ENCODE measurements at places on chromosomes 7 and 10.

DNA sequence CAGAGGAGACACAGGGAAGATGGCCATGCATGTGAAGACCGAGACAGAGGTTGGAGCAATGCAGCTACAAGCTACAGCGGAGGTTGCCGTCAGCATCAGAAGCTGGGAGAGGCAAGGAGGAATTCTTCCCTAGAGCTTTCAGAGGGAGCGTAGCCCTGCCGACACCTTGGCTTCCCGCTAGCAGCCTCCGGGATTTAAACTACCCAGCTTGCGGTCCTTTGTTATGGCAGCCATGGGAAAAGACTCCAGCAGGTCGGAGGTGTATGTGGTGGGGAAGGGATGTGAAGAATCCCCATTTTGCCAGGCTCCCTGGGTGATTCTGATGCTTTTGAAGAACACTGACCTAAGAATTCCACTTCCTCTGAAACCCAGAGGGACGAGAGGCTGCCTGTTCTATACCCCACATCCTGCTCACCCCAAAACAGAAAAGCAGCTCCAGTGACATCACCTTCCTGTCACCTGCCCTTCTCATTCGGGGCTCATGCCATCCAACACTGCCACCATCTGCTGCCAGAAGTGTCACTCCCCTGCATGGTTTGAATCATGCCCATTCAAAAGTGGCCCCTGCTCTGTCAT lies 3.3 kb upstream of the SEPHS1 start:
- DNase-seq: no peak

GRCh38 chr7:101586078-101586905 lies 42.8 kb downstream of the MYL10 start:
- no peak for DNase-seq

- no peak for DNase-seq
Measured at GRCh38 chr7:117219485-117219884, 103.4 kb downstream of the WNT2 start.

GRCh38 chr7:84258628-84259027 lies 64.0 kb upstream of the SEMA3A start:
- no peak for DNase-seq

DNA sequence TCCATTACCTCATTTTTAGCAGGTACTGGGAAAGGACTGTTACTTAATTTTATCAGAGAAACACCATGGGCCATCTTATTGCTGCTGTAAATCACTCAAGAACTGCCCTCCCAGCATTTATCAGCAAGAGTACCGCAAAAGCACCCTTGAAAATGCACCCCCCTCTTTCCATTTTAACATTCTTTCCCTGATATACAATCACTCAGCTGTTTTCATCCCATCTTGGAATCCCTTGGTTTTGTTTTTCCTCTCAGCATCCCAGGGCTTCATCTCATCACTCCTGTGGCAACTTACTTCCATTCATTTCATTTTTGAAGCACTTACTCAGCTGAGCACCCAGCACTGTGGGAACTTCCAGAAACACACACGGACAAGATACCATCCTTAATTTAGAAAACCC lies 36.5 kb downstream of the RAPGEF5 start:
- DNase-seq: no peak

DNA sequence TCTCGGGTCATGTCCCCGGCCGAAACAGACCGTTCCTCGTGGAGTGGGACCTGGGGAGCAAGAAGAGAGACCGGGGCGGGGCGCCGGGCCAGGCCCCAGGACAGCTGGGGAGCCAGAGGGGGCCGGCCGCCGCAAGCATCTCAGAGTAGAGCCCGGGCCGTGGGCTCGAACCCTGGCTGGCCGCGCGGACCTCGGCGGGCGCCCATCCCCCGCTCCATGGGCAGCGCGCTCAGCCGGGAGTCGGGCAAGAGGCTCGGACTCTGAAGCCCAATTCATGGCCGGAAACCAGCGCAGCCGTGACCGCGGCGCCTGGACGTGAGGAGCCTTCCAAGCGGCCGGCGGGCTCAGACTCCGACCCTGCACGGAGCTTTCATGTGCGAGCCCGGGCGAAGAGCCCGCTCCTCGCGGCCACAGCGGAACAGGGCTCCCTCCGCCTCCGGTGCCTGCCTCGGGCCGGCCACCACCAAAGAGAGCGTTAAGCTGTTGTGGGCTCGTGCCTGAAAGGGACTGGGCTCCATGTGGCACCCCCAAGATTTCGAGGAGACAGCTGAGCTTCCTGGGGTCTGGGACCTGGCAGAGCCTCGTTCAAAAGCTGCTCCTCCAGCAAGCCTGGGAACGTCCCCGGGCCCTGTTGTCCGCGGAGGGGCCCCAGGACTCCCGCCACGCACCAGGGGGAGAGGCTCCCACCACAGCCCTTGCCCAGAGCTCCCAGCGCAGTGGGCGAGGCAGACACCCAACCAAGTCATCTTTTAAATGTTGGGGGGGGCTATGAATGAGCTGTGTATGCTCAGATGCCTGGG lies 757 bp upstream of the GRID1 start:
- no peak for DNase-seq

DNA sequence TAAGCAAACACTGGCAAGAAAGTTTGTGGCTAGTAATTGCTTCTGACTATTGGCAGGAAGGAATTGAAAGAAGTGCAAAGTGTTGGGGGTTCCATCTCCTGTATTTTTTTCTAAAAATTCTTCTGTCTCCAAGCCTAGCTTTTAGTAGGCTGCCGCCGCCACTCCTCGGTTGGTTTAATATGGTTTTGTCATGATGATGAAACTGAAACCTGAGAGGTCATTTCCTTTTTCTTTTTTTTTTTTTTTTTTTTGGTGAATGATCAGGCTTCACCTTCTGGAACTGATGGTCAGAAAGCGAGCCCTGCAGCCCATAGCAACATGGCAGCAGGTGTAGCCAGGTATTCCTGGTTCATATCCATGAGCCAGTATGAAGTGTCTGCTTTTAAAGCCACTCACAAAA lies 75.3 kb upstream of the AGBL3 start:
- no peak for DNase-seq

DNA sequence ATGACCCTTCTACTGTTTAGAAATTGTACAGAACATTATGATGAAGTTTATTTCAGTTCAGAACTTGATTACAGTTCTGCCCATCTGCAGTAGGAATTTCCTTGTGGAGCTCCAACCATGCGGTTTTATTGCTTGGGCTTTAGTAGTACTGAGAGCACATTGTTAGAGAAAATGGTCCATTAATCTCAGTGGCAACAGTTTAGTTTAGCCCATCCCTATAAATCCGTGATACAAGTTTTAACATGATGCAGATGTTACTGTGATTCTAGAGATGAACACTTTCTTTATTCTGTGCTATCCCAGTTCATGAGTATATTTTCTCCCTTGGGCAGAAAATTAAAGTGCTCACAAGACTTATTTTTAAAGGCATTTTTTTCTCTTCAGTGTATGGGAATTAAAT lies 84.8 kb upstream of the FZD8 start:
- no peak for DNase-seq

GRCh38 chr10:11149807-11150141 lies 132.1 kb downstream of the CELF2 start:
- no peak for DNase-seq

GRCh38 chr10:43735907-43736306 lies 87.2 kb upstream of the ZNF32 start:
- no peak for DNase-seq

- DNase-seq: no peak
Measured at GRCh38 chr7:137462847-137463246, 119.3 kb upstream of the PTN start.
